AG10803 (cell line): ENCODE measurements at places on chromosomes 1 and 21.

DNA sequence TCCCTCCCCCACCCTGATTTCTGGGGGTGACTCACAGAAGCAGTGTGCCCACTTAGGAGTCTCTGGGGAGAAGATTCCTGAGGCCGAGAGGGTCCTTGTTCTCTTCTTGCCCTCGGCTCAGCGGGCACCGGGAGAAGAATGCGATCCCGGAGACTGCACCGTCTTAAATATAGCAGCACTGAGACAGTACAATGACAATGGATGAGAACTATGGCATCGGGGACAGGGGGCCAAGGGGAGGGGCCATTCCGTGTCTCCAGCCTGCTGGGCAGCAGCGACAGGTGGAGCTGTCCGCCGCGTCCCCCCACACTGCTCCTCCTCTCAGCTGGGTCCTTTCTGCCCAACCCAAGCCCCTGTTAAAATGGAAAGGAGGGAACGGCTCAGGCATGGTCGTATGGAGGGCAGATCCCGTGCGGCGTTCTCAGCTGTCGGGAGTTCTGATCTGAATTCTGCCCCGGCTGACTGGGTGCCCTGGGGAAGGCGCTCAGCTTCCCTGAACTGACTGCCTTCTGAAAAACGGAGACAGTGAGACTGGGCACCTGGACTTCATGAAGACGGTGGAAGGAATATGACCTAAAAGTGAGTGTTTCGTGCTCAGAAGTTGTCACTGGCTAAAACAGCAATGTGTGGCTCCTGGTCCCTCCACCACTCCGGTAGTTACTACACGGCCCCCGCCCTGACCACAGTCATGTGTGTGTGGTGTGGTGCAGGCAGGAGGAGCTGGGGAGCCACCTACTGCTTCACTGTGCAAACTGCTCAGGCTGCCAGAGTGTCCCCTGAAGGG is at the start of gene MYOM3:
TSS of gene MYOM3 (minus strand) at position 140 of the 784 bp plus-strand sequence. CDS start 3,499 bp downstream, outside the sequence.
- DNase-seq: peak; percentile 83

DNA sequence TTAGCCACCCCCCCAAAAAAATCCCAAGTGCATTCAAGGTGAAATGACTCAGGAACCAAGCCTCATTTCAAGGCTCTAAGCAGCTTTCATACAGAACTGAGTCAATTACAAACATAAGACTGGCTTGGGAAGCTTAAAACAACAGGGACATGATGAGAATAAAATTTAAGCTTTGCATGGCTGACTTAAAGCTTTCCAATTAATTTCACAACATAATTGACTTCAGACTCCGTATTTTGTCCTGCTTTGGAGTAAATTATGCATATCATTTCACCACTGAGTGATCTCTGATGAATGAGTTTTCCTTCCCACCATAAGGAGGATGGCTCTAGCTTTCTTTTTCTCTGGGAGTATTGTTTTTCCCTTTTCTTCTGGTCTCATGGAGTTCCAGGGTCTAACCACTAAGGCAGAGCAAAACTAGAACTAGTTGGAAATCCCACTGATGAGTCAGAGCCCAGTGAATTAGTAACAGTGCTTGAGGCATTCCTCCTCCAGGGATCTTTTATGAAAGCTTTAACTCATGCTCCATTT is 72.8 kb downstream of the XCL2 start:
- DNase-seq: peak; percentile 95

DNA sequence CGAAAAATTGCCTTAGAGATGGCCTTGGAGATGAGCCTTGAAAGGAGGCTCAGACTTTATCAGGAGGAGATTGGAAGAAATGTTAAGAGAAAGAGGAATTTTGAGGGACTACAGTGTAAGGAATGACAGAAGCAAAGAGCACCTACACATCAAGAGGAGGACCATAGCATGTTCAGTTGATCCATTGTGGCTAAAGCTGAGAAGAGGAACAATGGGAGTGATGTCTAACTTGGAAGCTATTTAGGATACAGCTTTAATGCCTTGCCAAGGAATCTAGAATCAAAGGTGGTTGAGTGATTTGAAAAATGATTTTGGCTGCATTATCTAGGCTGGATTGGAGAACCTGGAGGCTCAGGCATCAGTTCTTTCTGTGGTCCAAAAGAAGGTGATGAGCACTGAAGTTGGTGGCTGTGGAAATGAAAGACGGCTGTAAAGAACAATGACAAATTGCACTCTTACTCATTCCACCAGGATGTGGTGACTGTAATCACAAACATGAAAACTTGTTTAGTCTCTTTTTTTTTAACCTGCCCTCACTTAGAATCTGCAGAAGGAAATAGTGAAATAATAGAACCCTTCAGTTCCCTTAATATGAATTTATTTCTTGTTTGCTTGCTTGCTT is 11.3 kb downstream of the FAM20B start:
- peak; percentile 50 for DNase-seq

GRCh38 chr21:19244502-19245187 is 841.1 kb upstream of the TMPRSS15 start:
- no peak for DNase-seq

GRCh38 chr1:28737307-28738132 is 780 bp downstream of the YTHDF2 start:
- peak; percentile 48 for DNase-seq

DNA sequence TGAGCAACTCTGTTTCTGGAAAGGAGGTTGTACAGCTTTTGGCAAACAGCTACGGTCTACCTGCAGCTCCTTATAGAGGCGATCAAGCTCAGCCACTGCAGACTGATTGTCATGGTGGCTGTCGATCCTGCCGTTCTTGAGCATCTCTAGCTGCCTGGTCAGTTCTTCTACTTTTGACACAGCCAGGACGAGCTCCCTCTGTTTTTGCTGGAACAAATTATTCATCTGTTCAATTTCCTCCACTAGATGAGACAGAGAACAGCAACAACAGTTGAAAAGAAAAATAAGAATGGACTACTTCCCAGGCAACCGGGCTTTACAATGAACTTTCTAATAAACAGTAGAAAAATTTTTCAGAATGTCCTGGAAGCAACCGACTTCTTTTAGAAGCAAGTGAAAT is 42.5 kb downstream of the TP53BP2 start:
- DNase-seq: no peak

DNA sequence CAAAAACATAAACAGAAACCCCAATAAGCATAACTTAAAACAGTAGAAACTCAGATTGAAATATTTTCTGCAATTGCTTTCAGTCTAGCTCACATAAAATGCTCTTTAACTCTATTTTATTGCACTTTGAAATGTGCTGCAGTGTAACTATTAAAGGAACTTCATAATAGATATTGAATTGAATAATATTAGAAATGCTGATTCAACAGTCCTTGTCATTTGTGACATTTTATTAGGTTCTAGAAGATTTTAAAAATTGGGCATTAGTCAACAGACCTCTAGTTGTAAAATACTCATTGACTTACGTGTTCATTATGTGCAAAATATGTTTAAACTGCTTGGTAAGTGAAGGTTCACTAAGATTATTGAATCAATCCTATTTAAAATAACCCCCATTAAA is 1422.3 kb downstream of the PLA2G4A start:
- DNase-seq: no peak

DNA sequence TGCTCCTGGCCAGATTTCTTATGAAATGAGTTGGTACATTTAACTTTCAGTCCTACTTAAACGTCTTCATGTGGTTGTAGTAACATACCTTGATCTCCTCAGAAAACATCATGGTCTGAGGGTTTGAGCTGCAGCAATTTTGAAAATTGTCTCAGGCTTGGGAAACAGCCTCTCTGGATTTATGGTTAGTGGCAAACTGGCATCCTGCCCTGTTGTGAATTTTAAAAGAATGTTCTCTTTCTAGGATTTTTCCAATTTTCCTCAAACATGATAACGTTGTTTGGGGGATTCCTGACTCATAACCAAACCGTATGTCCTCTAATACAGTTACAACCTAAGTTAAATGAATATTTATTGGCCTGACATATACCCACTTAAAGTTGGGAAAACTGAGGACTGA is 624.4 kb downstream of the LMO4 start:
- peak; percentile 16 for DNase-seq

GRCh38 chr1:175037416-175037815 is 14.2 kb upstream of the MRPS14 start:
- no peak for DNase-seq

GRCh38 chr1:24720152-24720551 is 25.1 kb upstream of the CLIC4 start:
- DNase-seq: peak; percentile 60

GRCh38 chr1:52590266-52590665 is 11.9 kb upstream of the GPX7 start:
- DNase-seq: no peak

GRCh38 chr1:211929683-211930082 is 99.1 kb upstream of the LPGAT1 start:
- no peak for DNase-seq

DNA sequence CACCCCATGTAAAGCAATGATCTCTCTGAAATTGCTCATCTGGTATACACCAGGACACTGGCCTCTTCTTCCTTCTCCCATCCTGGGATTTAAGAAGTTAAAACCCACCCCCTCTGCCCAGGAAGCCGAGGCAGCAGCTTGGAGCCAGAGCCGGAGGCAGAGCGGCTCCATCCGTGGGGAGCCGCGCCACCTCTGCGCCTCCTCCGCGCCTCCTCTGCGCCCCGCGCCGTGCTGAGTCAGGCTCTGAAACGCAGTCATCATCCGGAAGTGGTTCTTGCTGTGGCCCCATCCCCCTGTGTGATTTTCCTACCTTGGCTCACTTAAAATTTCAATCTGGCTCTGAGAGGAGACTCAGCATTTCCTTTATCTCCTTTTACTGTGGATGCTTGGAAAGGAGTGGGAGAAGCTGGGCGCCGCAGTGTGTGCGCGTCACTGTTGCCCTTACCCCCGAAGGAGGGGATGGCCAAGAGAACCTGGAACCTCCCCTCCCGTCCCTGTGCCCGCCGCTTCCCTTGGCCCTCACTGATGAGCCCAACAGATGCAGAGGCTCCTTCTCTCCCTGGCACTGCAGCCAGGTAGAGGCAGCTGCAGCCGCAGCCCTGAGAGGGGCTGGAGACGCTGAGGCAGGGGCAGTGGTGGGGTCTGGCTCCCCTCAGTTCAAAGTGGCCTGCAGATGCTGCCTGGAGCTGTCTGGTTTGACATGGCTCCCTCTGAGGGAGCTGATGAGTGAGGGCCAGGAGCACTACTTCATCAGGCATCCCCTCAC is 15.3 kb upstream of the NPHP4 start:
- peak; percentile 13 for DNase-seq

DNA sequence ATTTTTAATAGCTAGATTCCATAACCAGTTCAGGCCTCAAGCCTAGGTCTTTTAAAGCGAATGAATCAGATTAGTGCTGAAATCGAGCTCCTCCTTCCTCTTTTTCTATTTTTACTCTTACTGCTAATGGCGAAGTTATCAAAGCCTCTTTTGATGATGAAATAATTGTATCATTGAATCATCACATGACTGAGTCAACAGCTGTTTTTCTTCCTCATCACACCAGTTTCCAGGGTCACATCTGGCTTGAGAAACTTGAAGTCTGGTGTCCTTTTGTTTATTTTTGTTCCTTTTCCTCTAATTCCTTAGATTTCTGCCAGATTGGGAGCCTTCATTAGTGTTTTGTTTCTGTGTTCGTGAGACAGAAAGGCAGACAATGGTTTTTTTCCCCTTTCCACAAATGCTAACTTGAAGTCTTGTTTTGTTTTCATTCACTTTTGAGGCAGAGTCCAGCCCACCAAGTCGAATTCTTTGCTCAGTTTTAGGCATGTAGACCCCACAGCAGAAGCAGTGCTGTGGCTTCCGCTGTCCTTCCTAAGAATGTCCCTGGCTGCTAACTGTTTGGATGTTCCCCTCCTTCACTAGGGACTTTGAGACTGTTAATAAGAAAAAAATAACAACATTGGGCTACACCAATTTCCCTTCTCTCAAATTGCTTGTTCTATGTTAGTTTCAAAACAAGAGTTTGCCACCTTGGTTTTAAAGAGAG is 51.9 kb upstream of the FMOD start:
- DNase-seq: peak; percentile 94

- DNase-seq: no peak
These were observed 82.1 kb upstream of the F3 start for GRCh38 chr1:94623560-94624148.

- no peak for DNase-seq
These were observed 3.2 kb upstream of the ATP13A2 start for GRCh38 chr1:17014671-17015567.

DNA sequence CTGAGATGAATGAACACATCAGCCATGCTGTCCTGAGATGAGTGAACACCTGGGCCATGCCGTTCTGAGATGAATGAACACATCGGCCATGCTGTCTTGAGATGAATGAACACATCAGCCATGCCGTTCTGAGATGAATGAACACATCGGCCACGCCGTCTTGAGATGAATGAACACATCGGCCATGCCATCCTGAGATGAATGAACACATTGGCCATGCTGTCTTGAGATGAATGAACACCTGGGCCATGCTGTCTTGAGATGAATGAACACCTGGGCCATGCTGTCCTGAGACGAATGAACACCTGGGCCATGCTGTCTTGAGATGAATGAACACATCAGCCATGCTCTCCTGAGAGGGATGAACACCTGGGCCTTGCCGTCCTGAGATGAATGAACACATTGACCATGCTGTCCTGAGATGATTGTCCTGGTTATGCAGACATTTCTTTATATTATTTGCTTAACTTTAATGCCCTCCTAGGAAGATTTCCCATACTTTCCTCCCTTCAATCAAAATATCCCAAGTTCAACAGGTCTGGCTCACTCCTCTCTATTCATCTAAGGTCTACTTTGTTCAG is 48.6 kb upstream of the COL6A1 start:
- DNase-seq: no peak

DNA sequence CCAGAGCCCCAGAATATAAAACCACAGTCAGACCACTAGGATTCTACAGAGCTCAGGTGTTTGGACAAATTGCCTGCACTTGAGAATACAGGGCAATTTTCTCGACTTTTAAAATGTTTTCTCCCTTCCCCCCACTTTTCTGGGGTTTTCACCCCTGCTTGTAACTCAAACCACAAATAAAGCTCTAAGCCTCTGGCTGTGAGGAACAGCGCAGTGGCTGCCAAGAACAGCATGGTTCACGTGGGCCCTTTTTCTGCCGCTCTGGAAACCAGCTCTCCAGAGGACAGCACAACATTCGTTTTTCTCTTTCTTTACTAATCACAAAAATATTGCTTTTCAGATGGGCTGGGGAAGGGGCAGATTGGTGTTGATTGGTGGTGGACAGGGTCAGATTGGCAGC is 102.2 kb upstream of the JUN start:
- DNase-seq: peak; percentile 49

- no peak for DNase-seq
These were observed 518.8 kb downstream of the ADGRL2 start for GRCh38 chr1:82319546-82319945.

GRCh38 chr1:9233241-9233941 is 1.2 kb upstream of the H6PD start:
- peak; percentile 96 for DNase-seq

GRCh38 chr1:186102547-186103148 is 272.4 kb downstream of the TPR start:
- DNase-seq: peak; percentile 79

DNA sequence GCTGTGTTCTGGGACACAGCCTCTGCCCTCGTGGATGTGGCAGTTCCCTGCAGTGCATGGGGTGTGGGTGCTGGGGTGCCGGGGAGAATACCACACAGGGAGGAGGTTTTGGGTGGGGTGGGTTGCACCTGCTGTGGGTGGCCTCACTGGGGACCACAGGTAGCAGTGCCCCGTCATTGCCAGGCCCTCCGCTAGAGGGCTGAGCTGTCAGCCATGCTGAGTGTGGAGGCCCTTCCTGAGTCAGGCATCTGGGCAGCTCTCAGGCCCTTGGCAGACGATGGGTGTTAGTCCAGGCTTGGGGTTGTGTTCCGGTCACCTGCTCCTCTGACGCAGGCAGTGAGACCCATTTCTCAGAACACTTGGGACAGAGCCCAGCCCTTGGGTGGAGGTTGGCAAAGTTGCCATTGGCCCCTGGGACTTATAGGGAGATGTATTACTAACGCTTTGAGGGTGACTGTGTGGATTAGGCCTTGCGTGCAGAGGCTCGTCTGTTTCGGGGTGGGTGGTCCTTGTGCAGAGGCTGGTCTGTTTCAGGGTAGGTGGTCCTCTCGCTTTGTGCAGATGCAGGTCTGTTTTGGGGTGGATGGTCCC is 23.9 kb downstream of the PCNT start:
- DNase-seq: no peak
